ENCODE measurements at places on chromosomes 13 and 19.

- DNase-seq: no peak
Observed at GRCh38 chr19:19111136-19111835, 27.0 kb downstream of the TMEM161A start.

DNA sequence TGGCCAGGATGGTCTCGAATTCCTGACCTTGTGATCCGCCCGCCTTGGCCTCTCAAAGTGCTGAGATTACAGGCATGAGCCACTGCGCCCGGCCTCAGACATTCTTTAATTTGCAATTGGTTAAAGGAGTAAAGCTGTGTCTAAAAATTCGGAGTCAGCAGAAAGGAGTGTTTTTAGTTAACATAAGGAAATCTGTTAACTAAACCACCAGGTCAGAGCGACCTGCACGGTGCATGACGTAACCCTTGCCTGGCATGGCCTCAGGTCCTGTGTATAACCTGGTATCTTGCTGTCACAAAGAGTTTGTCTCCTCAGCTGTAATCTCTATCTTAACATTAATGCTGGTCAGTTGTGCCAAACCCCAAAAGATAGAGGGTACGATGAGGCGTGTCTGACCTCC, 9.5 kb upstream of the KLK12 start:
- no peak for DNase-seq

DNA sequence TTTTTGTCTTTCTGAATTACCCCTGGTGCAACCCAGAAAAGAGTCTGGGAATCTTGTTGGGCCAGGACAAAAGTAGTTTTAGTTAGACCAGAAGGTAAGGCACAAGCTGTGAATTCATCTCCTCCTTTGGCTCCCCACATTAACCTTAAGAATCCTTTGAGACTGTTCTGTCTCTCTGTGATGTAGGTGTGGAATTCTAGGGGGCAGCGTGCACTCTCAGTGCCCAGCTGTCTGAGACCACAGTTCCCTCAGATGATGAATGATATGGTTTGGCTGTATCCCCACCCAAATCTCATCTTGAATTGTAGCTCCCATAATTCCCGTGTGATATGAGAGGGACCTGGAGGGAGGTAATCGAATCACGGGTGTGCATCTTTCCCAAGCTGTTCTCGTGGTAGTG, 43.9 kb downstream of the ZNF506 start:
- DNase-seq: no peak

GRCh38 chr19:3506384-3507340, 551 bp downstream of the FZR1 start:
- DNase-seq: no peak

DNA sequence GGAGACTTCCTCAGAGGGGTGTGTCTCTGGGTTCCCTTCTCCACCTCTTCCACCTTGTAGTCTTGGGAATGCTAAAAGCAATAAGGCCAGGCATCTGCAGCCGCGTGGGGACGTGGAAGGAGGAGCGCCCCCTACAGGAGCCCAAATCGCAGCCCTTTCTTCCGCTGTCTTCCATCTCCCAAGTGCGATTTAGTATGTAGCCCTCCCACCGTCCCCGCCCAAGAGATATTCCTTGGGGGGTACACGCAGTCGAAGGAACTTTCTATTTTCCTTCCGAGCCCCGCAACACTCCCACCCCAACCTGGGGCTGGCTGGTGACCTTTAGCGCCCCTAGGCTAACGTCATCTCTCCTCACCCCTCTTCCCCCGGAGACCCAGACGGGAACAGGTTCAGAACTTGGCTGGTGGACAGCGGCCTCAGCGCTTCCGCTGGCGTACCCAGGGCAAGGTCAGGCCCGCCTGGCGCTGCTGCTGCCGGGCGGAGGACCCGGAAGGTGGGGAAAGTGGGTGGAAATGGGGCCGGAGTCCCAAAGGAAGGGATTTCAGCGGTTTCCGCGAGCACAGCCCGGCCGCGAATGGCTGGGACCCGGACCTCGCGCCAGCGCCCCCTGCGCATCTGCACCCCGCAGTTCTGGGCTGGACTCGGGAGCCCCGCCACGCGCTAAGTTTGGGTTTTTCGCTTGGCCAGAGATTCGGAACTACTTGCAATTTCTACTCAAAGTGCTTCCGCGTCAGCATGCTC, 2.1 kb upstream of the PCDH8 start:
- peak; percentile 24 for DNase-seq

DNA sequence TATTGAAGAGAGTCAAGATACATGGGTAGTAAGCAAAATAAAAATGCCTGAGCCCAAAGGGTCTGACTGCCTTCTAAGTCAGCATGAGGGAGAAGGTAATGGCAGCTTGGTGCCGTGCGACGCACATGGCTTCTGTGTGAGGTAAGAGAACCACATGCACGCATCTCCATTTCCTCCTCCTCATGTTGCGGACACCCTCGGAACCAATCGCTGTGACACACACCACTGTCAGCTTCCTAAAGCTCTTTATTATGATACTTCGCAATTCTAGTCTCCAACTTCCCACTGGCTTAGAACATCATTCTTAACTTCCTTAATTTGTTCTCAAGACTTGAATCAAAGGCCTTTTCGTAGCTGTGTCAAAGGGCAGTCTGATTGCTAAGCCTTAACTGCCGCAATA, 170.1 kb downstream of the OXGR1 start:
- no peak for DNase-seq

GRCh38 chr13:77774181-77774580, 76.7 kb downstream of the SLAIN1 start:
- DNase-seq: no peak

GRCh38 chr13:90420683-90421082, 926.8 kb upstream of the MIR17HG start:
- no peak for DNase-seq

- DNase-seq: no peak
Observed at GRCh38 chr19:1446713-1447481, 3.0 kb upstream of the APC2 start.

DNA sequence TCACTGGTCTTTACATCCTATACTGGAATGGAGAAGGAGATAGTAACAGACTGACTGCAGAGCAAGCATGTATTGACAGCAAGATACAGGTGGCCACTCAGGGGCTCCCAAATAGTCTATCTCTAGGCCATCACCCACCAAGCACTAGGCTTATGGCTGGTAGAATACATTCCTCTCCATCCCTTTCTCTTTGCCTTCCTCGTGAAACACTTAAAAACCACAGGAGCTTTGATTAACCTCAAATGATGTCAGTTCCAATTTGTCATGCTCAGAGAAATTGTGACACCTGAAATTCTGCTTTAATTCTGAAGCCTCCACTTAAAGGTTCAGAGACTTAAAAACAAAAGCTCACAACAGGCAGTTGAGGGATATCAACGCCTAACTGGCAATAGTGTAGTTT, 17.2 kb downstream of the ENOX1 start:
- DNase-seq: no peak

- peak; percentile 43 for DNase-seq
Observed at GRCh38 chr19:9793071-9793591, 24.6 kb upstream of the ZNF846 start.

- DNase-seq: no peak
Observed at GRCh38 chr19:1089126-1089771, 5.9 kb downstream of the POLR2E start.

DNA sequence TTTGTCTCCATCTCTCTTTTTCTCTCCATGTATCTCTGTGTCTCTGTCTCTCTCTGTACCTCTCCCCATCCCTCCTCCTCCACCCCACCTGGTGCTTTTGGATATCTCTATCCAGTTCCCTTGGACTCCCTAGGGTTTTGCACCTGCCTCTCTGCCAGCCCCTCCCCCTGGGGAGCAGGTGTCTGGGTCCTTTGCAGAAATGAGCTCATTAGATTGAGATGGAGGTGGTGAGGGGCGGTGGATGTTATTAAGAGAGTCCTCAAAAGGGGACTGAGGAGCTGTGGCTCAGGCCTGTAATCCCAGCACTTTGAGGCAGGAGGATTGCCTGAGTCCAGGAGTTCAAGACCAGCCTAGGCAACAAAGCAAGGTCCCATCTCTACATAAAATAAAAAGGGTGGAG, 2.1 kb downstream of the KCNN4 start:
- DNase-seq: no peak

DNA sequence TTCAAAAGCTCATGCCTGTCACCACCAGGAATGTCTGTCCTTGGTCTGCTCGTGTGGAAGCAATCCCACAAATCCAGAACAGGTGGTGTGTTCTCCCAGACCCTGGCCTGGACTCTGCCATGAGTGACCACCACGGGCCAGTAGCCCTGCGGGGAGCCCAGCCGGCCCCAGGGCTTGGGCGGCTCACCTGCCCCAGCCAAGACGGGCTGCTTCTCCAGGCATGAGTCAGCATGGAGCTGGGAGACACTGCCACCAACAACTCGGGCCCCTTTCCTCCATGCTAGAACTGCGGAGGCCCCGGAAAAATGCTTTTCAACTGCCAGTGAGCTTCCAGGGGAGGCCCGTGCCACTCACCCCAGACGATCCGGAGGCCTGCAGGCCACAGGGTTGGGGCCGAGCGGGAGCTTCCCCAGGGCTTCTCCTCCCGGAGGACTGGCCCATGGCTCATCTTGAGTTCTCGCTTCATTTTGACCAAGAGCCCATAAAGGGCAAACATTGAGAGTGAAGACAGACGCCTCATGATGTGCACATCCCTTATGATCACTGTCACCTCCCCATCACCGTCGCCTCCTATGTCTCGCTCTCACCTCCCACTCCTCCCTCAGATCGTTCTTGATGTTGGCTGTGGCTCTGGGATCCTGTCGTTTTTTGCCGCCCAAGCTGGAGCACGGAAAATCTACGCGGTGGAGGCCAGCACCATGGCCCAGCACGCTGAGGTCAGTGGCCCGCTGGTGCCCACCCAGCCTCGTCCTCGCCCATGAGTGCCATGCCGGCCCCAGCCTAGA, 16.7 kb downstream of the YIPF2 start:
- DNase-seq: no peak

- no peak for DNase-seq
Observed at GRCh38 chr13:98487522-98487921, 89.4 kb downstream of the STK24 start.

- DNase-seq: peak; percentile 24
Observed at GRCh38 chr19:28234637-28235036, 978.3 kb downstream of the UQCRFS1 start.

- peak; percentile 99 for DNase-seq
Observed at GRCh38 chr19:35748106-35749020, at the start of gene LIN37. Gene LIN37 (plus strand): TSS chr19:35748576. CDS start chr19:35748725, 149 bp downstream.

DNA sequence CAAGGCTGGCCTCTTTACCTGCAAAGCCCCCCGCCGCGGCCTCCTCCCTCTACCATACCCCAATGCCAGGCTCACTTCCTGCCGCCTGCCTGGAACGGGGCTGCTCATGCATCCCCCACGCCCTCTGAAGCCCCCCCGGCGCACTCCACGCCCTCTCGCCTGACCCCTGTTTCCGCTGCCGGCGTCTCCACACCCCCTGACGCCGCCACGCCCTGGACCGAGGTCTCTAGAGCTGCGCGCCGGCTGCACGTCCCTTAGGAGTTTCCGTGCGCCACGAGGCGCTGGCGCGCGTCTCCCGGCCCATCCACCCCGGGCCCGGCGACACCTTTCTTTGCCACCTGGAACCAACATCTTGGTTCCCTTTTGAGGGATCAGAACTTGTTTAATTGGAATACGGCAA, 16.0 kb downstream of the DPRX start:
- no peak for DNase-seq

DNA sequence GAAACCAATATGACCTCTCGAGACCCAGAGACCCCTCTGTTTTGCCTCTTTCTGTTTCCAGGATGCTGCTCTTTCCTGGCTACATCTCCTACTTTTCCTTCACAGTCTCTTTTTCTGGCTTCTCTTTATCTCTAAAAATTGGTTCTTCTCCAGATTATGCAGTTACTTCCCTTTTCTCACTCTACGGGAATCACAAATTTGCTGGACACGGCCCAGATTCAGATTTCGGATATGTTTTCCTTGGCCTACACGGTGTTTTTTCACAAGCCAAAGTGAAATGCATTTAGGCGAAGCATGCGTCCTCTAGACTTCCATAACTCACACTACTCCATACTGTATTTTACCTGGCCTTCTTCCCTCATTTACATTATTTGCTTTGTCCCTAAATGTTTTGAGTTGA, 214.7 kb upstream of the MIR17HG start:
- no peak for DNase-seq

GRCh38 chr19:4144666-4145249, 8.7 kb upstream of the CREB3L3 start:
- DNase-seq: peak; percentile 25

- DNase-seq: no peak
Observed at GRCh38 chr13:112735791-112736190, 46.0 kb downstream of the ATP11A start.

DNA sequence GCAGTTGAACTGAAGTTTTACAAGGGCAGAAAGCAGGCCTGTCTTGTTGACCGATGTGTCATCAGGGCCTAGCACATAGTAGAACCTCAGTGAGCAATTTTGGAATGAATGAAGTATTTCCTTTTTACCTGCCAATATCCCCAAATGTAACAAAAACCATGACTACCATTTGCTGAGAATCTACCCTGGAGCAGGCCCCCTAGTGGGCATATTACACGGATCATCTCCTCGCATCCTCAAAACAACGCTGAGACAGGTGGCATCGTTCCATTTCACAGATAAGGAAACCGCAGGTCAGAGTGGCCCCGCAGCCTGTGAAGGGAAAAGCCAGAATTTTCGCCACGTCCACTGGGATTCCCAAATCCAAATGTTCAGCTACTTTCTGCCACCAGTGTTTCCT, 77.9 kb downstream of the CACNA1A start:
- DNase-seq: peak; percentile 10

DNA sequence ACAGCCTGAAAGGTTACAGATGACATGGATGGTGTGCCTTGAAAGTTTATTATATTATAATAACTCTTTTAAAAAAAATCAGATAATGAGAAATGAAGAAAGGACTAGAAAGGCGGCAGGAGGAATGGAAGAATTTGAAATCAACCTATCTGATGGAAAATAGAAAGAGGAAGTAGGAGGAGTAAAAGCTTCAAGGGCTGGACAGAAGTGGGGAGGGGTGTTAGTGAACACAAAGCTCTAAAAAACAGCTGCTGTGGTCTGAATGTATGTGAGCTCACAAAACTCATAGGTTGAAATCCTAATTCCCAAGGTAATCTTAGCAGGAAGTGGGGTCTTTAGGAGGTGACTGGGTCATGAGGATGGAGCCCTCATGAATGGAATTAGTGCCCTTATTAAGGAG, 19.5 kb downstream of the CCDC70 start:
- no peak for DNase-seq

DNA sequence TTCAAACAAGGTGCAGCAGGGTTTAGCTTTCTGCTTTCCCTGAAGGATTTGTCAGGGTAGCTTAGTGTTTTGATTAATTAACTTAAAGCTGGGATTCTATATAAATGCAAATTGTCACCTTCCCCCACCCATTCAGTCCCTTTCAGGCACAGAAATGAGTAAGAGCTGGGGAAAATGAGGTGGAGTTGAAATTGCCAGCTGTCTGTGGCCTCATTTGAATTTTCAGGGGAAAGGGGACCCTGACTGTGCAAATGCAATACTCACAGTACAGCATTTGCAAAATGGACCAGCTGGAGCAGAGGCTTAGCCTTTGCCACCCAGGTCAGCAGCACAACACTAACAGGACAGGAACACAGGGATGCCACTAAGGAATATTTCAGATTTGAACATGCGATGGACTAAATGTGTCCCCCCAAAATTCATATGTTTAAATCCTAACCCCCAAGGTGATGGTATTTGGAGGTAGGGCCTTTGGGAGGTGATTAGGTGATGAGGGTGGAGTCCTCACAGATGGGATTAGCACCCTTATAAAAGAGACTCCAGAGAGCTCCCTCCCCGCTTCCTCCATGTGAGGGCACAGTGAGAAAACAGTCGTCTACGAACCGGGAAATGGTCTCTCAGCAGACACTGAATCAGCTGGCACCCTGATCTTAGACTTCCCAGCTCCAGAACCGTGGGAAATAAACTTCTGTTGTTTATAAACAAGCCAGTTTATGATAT, 59.5 kb upstream of the CYSLTR2 start:
- no peak for DNase-seq

GRCh38 chr13:113491418-113491883, 940 bp upstream of the DCUN1D2 start:
- no peak for DNase-seq
